Stimulated activated CD4-positive, alpha-beta T cell treated with anti-CD3 and anti-CD28 coated beads, Interleukin-4, amount 100 ng/mL, for 4 hours (primary cell): ENCODE measurements at places on chromosomes 6 and 20.

DNA sequence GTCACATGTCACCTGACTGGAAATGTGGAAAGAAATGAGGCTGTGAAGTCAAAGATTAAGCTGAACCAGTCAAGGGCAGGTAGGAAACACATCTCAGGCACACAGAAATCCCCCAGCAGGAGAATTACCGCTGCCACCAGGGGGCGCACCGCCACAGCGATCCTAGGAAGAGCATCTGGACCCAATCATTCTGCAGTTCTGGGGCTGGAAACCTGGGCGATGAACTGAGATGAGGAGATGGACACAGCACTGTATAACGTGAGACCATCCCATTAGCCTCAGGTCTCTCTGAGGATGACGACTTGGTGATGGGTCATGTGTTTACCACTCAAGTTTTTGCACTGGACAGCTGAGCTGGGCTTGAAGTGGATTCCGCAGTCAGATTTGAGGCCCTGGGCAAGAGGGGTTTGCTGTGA lies 6.5 kb upstream of the SLC24A3 start:
- DNase-seq, result peak; percentile 59

DNA sequence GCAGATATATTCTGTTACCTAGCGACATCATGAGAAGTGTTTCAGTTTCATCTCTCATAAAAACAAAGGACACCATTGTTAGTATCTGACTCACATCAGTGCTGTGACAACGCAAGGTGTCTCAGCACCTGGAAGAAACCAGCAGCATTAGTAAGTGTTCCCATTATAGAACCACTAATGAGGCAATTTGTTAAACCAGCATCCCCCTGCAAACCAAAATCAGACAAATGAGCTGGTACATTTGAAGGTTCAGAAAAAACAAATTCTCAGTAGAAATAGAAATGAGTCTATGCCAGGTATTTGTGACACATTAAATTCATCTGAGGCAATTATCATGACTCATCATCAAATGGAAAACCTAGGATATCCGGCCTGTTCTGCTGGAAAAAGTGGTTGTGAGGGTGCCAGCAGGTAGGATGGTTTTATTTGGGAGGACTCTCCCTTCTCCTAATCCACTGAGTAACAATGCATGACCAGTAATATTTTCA lies 151.7 kb downstream of the TMEM200A start:
- DNase-seq, result no peak

DNA sequence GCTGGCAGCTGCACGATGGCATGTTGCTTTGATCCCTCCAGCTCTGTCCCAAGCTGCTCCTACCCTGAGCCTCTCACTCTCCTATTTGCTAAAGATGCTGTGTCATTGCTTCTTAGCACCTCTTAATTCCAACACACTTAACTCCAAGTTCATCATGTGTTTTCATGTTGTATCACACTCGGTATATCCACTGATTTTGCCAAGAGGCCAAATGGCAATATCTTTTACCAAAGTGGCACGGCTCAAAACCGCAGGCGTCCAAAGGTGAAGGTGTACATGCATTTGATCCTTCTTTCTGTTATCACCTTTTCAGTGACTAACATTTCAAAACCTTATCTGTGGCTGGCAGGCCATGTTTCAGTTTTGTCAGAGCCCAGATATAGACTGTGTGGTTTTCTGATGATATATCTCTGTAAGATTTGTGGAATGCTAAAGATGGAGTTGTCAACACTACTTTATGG lies 217.0 kb downstream of the TBX18 start:
- no peak for DNase-seq

- DNase-seq, result no peak
Measured at GRCh38 chr6:28985462-28986164, 19.5 kb downstream of the ZNF311 start.

GRCh38 chr6:46279874-46280273 lies 109.1 kb upstream of the ENPP5 start:
- no peak for DNase-seq

DNA sequence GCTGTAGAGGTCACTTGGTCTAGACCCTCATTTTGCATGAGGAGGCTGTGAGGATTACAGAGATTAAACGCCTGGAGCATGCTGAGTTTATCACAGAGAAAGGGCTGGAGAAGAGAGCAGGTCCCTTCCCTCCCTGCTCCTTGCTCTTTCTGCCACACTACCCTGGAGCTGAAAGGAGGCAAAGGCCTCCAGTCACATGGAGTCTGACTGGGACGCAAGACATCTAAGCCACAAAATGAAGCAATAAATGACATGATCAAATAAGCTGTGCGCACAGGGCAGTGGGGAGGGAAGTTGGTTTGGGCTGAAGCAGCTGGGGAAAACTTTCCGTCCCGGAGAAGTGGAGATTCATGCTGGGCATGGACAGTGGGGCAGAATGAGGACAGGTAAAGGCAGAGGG lies 33.3 kb downstream of the ATXN1 start:
- no peak for DNase-seq

- no peak for DNase-seq
Measured at GRCh38 chr6:159113223-159113622, 56.0 kb upstream of the FNDC1 start.

- no peak for DNase-seq
Measured at GRCh38 chr6:155641603-155642002, 186.0 kb upstream of the NOX3 start.

GRCh38 chr6:27154696-27155095 lies 92.8 kb upstream of the PRSS16 start:
- no peak for DNase-seq

DNA sequence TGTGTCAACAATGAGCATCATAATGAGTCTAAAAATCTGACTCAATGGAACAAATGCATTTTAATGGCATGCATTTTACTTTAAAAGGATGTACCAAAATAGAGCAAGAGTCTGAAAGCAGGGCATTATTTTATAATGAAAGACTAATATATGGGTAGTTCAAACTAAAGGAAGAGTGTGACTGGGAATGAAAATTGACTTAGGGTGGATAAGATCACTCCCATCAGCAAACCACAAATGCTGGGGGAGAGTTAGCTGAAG lies 114.7 kb downstream of the SOX4 start:
- DNase-seq, result no peak

- no peak for DNase-seq
Measured at GRCh38 chr6:137519629-137520176, 25.5 kb upstream of the OLIG3 start.

DNA sequence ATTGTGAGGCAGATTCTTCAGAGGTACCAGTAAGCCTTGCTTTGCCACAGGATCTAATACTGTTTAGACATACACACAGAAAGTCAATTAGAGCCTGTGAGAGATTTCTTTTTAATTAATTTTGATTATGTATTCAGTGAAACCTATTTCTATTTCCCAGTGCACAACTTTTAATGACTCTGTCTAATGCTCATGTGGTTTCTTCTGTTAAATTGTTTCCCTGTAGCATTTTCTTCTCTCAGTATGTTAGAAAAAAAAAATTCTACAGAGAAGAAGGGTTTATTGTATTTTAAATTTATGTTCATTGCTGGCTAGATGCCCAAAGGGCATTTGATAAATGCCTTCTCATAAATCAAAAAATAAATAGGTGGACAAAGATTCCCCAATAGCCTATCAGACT lies 293.7 kb downstream of the C6orf118 start:
- DNase-seq, result no peak

GRCh38 chr20:9617940-9618339 lies 103.5 kb downstream of the LAMP5 start:
- DNase-seq, result no peak
